CD4-positive, alpha-beta T cell (primary cell): ENCODE measurements at places on chromosomes 1 and 21.

DNA sequence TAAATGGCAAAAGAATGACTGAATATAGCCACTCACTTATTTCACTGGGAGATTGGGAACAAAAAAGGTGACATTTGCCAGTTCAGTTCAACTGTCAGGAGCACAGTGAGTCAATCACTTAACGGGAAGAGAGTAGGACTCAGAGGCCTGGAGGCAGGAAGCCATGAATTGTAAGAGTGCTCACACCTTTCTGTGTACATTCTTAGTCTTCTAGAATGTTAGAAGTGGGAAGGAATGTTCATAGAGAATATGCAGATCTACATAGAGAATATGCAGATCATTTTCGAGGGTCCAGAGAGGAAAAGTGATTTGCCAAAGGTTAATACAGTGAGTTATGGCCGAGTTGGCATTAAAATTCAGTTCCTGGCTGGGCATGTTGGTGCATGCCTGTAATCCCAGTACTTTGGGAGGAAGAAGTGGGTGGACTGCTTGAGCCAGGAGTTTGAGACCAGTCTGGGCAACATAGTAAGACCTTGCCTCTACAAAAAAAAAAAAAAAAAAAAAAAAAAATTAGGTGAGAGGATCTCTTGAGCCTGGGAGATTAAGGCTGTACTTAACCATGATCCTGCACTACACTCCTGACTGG is 8.3 kb downstream of the IL20 start:
- no peak for DNase-seq

GRCh38 chr1:76577525-76578185 is 289.6 kb upstream of the ST6GALNAC5 start:
- no peak for DNase-seq

GRCh38 chr1:94160811-94161210 is 39.9 kb upstream of the ABCA4 start:
- no peak for DNase-seq

DNA sequence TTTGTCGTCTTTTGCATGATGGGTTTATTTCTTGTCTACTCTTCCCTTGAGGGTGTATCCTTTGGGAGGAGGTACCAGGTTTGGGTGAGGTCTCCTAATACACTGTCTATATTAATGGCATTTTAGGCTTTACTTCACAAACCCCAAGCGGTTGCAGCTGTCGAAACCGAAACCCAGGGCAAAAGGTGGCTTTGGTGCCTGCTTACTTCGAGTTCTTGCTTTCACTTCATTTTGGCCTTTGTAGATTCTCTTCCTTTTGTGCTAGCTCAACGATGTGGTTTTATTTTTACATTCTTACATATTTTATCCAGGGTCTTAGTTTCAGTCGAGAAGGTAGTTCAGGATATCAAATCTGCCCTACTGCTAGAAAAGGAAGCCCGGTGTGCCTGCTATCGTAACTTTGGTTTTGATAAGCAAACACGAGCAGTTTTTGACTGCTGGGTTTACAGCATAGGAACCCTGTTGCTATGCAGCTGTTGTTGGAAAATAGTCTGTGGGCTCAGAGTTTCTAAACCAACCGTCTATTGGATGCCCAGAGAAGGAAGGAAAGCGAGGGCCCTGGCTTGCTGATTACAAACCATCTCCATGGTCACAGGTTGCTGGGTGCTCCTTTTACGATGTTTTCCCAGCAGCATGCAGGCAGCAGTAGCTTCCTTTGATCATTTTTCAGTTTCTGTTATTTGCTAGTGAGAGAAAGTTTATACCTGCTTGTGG is 9.8 kb upstream of the TSPAN2 start:
- DNase-seq = peak; percentile 88

- peak; percentile 68 for DNase-seq
These were observed 61.0 kb downstream of the WDR4 start for GRCh38 chr21:42818328-42818749.

GRCh38 chr1:37472281-37472680 is 2.1 kb upstream of the ZC3H12A start:
- no peak for DNase-seq
